ENCODE measurements at places on chromosomes 7 and 10.

DNA sequence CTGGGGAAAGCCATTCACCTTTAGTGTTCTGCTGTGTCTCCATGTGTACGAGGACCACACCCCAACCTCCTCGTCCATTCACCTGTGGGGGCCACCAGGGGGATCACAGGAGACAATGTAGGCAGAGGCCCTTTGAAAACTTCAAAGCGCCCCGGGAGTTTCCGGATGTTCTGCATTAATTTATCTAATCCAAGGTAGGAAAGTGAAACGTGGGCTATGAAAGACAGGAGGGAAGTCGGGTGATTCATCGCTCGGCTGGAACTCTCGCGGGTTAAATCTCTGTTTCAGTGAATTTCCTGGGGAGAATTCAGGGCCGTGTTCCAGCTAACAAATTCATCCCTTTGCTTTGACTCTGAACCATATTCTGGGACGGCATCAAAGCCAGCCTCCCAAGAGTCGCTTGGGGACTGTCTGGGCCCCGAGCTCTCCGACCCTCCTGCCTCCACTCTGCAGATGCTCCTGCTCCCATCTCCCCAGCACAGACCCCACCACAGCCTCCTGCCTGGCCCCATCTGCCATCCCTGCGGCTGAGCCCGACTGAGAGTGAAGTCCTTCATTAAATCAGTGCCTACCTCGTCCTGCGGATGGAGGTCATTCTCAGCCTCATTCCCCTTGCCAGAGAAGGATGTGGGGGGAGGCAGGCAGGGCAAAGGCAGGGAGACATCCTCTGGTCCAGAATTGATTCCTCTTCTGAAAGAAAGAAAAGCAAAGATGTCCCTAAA lies 114.1 kb upstream of the CARD11 start:
- no peak for DNase-seq

GRCh38 chr10:74079028-74079935 lies 71.3 kb downstream of the AP3M1 start:
- no peak for DNase-seq

- no peak for DNase-seq
Measured at GRCh38 chr7:146554556-146554955, 438.0 kb downstream of the CNTNAP2 start.

DNA sequence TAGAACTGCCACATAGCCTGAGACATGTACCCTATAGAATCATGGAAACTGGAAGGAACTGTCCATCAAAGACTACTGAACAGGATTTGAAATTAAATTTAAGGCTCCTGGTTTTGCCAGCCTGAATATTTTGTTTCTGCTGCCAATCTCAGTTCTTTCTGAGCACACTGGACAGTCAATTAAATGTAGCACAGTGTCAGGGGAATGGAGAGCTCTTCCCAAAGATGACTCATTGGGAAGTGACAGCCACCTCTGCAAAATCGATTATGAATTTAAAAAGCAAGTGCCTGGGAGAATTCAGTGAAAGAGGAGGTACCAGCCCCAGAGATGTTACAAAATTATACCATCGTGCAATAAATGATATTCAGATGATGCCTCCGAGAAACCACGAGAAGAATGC lies 47.8 kb downstream of the CPXM2 start:
- DNase-seq, result no peak

- DNase-seq, result no peak
Measured at GRCh38 chr10:23293973-23294590, 50.5 kb downstream of the C10orf67 start.

- DNase-seq, result no peak
Measured at GRCh38 chr7:155867734-155868400, 55.6 kb upstream of the SHH start.

DNA sequence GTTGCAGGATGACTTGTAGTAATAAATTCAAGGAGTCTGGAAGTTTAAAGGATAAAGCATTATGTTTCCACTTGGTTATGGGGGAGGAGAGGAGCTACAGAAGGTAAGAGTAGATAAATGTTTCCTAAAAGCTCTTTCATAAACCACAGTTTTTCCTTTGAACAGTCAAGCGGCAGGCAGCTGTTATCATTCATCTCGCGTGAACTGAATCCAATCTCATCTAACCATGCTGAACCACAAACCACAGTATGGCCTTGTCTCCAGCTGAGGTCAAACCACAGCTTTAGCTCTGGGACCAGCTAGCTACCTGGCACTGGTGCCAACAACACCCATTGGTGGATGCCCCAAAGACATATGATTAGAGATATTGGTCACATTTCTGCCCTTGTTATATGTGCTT lies 63.3 kb downstream of the NOC3L start:
- DNase-seq, result peak; percentile 11

GRCh38 chr7:146725520-146725919 lies 608.9 kb downstream of the CNTNAP2 start:
- DNase-seq, result no peak

DNA sequence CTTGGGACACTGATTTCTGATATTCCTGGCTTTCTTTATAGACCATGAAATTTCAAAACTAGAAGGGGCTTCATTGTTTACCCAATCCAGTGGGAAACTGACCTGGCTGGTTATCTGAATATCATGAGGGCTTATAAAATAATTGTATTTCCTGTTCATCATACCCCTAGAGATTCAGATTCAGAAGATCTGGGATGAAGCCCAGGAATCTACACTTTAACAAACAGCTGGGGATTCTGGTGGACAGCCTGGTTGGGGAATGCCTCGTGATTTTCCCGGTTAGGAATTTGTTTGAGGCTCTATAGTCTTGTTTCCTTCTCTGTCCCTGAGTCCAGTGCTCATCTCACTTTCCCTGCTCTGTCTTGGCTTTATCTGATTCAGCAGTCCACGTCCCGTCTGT lies 110.3 kb downstream of the ADRA2A start:
- no peak for DNase-seq

DNA sequence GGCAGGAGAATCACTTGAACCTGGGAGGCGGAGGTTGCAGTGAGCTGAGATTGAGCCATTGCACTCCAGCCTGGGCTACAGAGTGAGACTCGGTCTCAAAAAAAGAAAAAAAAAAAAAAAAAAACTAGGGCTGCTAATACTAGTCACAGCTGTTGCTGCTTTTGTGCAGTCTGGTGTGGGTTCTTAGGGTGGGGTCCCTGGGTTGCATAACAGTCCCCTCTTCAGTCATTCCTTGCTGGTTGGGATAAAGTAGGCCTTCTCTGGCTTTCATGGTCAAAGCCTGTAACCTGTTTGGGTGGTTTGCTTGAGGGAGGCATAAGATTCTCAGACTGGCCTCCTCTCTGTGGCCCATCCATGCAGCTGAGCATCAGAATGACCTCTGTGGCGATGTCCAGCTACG lies 14.1 kb downstream of the SSMEM1 start:
- DNase-seq, result no peak

DNA sequence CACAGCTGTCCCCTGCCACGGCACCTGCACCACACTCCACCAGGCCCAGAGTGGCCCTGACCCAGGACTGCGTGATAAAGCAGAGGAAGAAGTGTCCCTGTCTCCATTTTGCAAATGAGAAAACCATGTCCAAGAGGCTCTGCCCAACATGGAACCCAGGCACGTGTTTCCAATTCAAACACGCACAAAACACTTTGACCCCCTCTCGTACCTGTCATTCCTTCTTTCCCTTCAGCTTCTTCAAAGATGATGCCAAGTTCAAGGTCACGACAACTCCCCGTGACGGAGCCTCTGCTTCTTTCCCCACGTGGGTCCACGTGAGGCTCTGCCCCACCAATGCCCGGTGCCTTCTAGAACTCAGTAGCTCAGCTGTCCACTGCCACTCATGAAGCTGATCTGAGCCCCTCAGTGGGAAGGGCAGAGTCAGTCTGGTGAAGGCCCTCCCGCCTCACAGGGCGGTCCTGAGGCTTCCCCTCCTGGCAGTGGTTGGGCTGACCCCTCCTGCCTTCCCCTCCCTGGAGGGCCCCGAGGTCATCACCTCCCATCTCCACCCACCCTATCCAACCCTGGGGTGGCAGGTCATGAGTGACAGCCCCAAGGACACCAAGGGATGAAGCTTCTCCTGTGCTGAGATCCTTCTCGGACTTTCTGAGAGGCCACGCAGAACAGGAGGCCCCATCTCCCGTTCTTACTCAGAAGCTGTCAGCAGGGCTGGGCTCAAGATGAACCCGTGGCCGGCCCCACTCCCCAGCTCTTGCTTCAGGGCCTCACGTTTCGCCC lies 19.0 kb downstream of the CALML5 start:
- no peak for DNase-seq

DNA sequence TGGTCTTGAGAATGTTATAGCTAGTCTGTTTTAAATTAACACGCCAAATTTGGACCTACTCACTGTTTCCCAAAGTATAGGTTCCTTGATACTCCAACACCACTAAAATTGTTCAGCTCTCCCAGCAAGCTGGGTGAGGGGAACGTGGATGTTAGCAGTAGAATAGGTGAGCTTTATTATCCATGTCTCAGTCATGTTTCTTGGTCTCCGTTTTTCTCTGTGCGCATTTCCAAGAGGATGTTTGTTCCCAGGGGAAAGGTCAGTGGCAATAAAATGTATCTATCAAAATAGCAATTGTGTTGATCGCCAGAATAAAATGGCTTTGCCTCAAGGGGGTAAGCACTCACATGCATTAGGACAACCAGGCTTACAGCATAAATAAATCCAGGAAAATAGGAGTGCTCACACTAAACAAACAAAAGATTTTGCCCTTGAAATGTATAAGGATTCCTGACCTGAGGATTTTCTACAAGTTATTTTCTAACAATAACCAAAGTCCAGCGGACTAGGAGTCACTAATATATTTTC lies 187.0 kb upstream of the C7orf33 start:
- no peak for DNase-seq

DNA sequence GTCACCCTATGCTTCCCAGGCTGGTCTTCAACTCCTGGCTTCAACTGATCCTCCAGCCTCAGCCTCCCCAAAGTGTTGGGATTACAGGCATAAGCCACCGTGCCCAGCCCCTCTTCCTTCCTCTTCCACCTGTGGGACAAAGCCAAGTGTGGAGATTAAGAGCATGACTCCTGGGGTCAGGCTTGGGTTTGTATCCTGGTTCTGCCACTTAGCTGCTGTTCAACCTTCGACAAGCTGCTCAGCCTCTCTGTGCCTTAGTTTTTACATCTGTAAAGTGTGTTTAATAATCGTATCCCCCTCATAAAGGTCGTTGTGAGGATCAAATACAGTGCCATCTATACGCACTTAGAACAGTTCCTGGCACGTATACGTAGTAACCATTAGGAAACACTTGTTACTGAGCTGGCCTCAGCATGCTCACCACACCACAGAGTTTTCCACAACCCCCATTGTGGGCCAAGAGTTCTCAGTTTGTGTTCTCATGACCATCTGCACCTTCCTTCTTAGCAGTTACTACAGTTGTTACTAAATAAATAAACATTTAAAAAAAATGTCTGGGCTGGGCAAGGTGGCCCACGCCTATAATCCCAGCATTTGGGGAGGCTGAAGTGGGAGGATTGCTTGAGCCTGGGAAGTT lies 140.5 kb upstream of the BTBD16 start:
- no peak for DNase-seq

DNA sequence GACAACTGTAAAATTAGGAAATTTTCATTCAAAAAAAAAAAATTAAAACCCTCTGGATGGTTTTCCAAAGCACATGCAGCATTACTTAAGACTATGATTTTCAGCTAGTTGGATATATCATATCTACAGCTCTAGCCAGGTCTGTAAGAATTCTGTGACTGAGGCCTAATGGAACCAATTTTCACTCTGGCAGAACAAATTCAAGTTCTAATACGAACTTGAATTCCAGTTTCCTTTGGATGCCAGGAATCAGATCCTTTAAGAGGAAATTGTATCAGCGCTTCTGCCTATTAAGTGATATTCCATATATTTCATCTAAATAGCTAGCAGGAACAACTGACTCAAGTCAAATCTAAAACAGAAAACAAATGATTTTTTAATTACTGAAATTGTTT lies 34.8 kb downstream of the SKIDA1 start:
- no peak for DNase-seq

DNA sequence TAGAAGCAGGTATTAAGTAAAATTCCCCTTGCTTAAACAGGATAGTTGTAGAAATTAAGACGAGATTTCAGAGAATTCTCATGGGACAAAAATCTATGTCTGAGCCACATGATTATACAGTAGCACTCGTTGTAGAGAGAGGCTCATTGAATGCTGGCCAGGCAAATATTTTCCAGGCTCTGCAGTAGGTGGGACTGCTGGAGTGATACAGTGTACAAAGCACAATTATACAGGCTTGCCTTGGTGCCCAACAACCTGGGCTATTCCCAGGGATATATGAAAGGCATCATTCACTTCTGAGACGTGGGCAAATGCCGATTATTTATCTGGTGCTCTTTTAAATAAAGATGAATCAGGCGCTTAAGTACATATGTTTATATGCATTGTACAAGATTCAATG lies 380.6 kb downstream of the PHTF2 start:
- DNase-seq, result no peak

- no peak for DNase-seq
Measured at GRCh38 chr7:89593125-89593524, 561.1 kb upstream of the STEAP1 start.

DNA sequence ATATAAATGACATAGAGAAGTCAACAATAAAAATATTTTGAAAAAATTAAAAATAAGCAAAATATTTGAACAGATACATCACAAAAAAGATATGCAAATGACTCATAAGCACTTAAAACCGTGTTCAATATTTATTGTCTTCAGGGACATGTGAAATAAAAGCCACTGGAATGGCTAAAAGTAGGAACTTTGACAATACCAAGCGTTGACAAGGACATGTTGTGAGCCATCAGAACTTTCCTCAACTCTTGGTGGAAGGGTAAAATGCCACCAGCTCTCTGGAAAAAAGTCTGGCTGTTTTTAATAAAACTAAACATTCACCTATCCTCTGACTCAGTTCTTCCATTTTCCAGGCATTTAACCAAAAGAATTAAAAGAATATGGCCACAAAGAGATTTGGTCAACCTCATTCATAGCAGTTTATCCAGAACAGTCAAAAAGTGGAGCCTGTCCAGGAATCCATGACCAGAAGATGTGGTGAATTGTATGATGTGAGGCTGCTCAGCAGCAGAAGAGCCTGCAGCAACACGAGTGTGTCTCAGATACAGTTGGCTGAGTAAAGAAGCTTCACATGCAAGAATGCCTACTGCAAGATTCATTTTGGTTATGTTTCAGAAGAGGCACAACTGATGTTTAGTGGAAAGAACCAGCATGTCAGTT lies 7.1 kb upstream of the KLF6 start:
- no peak for DNase-seq

- no peak for DNase-seq
Measured at GRCh38 chr10:119860866-119861607, 11.6 kb downstream of the MCMBP start.

- DNase-seq, result no peak
Measured at GRCh38 chr7:31476073-31476745, 37.7 kb upstream of the ITPRID1 start.

DNA sequence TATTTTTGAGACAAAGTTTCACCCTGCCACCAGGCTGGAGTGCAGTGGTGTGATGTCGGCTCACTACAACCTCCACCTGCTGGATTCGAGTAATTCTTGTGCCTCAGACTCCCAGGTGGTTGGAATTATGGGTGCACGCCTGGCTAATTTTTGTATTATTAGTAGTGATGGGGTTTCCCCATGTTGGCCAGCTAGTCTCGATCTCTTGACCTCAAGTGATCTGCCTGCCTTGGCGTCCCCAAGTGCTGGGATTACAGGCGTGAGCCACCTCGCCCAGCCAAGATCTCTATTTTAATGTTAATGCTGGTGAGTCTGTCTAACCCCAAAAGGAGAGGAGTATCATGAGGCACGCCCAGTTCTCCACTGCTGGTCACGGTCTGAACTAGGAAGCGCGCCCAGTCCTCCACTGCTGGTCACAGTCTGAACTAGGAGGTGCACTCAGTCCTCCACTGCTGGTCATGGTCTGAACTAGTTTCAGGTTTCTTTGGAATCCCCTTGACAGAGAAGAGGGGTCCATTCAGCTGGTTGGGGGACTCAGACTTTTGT lies 5.6 kb upstream of the LRRC27 start:
- DNase-seq, result no peak
